ENCODE measurements at places on chromosomes 4 and X.

- no peak overlapping the region for H3K4me3 ChIP-seq
- DNase-seq, result peak; percentile 79
- peaks cover 7% of the 10 kb centered on the region for H3K27me3 ChIP-seq
Observed at GRCh38 chrX:109890910-109891502, 111.9 kb upstream of the TMEM164 start.

GRCh38 chrX:44542567-44543325 lies at the start of gene FUNDC1:
Gene FUNDC1, minus strand, starts transcription at chrX:44542859. Its CDS starts 27 bp downstream, at chrX:44542832.
- H3K27ac ChIP-seq, result peak within 1 kb of the TSS; percentile 86
- H3K4me3 ChIP-seq, result peak within 1 kb of the TSS; percentile 95
- H3K36me3 ChIP-seq, result peaks cover 17% of the 10 kb centered on the region
- peaks cover 27% of the 10 kb centered on the region for H3K4me1 ChIP-seq

- no peaks in the 10 kb centered on the region for H3K36me3 ChIP-seq
- no peak overlapping the region for H3K4me3 ChIP-seq
- no peak for DNase-seq
- no peak overlapping the region for H3K27ac ChIP-seq
- H3K4me1 ChIP-seq, result peaks cover 13% of the 10 kb centered on the region
- H3K27me3 ChIP-seq, result no peaks in the 10 kb centered on the region
Observed at GRCh38 chr4:2078584-2078983, 19.5 kb downstream of the NAT8L start.

- H3K27me3 ChIP-seq, result peaks cover 3% of the 10 kb centered on the region
- H3K4me3 ChIP-seq, result no peak overlapping the region
- H3K36me3 ChIP-seq, result peaks cover 26% of the 10 kb centered on the region
Observed at GRCh38 chr4:183329954-183330742, 7.9 kb upstream of the CLDN24 start.

DNA sequence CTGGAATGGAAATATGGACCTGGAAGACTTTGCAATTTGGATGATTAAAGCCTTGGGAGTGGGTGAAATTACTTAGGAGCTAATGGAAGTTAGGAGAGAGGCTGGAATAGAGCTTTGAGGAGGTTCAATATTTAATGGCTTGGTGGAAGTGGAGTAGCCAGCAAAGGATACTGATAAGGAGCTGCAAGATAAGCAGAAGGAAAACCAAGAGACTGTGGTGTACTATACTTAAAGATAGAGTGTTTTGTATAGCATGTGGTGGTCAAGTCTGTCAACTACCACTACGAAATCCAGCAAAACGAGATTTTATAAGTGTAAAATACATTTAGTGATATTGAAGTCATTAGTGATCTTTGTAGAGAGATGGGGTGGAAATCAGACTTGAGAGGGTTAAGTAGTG lies 54.0 kb upstream of the TMLHE start:
- no peaks in the 10 kb centered on the region for H3K27me3 ChIP-seq
- no peak overlapping the region for H3K4me3 ChIP-seq
- DNase-seq, result no peak
- H3K36me3 ChIP-seq, result peaks cover 2% of the 10 kb centered on the region

DNA sequence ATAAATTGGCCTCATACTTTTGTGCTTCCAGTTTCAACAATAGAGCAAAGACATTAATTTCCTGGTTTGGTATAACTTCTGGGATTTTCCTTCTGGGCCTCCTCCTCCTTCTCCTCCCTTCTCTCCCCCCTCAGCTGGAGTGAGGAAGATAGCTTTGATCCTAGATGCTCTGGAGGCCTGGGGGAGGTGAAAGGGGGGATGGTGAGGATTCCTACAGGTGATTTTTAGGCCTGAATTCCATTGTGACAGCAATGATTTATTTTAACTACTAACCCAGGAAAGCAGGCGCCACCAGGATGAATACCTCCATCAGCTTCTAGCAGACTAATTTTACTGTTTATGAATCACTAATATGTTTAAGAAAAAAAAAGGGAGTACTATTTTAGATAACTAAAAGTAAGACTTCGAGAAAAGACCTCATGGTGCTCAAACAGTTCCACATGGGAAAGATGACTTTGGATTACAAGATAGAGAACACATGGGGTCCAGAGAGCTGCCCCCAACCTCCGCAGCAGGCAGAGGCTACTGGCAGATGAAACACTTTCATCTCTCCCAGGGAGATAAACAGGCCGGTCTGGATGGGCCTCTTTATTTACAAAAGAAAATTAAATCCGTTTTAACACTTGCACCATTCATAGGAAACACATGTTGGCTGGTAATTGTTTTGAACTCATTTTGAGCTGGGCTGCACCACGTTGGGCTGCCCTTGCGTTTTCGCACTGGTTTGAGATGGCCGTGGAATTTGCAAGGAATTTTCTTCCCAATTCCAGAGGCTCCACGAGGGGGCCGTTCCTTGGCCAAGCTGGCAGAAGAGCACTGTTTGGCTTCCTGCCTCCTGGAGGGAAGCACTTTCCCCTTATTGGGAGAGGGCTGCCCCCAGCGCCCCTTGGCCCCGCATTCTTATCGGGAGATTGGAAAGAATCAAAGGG lies 125.1 kb upstream of the STX18 start:
- H3K4me1 ChIP-seq, result peaks cover 53% of the 10 kb centered on the region
- H3K27me3 ChIP-seq, result no peaks in the 10 kb centered on the region
- peak overlapping the region; percentile 54 for H3K4me3 ChIP-seq
- H3K36me3 ChIP-seq, result peaks cover 9% of the 10 kb centered on the region

- no peaks in the 10 kb centered on the region for H3K4me1 ChIP-seq
- H3K36me3 ChIP-seq, result peaks cover 4% of the 10 kb centered on the region
- DNase-seq, result no peak
- H3K4me3 ChIP-seq, result no peak overlapping the region
- H3K27ac ChIP-seq, result no peak overlapping the region
Observed at GRCh38 chr4:123966990-123967769, 570.6 kb downstream of the SPRY1 start.

DNA sequence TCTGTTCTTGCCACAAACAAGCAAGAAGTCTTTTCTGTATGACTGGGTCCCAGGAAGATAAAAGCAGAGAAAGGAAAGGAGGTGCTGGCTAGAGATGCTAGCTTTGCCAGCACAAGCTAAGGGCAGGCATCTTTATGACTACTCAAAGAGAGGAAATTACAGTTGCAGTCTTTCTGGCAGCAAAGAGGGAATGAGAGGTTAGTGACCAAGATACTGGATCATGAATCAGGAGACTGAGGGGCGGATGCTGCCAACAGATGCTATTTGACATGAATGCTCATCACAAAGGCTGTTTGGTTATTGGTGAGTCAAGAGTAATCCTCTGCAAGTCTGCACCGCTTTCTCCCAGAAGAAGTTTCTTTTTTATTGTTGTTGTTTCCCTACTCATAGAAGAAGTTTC lies 5.5 kb upstream of the XIAP start:
- H3K4me1 ChIP-seq, result peaks cover 32% of the 10 kb centered on the region
- no peak overlapping the region for H3K27ac ChIP-seq
- no peaks in the 10 kb centered on the region for H3K36me3 ChIP-seq
- no peak for DNase-seq
- no peaks in the 10 kb centered on the region for H3K27me3 ChIP-seq
- no peak overlapping the region for H3K4me3 ChIP-seq

DNA sequence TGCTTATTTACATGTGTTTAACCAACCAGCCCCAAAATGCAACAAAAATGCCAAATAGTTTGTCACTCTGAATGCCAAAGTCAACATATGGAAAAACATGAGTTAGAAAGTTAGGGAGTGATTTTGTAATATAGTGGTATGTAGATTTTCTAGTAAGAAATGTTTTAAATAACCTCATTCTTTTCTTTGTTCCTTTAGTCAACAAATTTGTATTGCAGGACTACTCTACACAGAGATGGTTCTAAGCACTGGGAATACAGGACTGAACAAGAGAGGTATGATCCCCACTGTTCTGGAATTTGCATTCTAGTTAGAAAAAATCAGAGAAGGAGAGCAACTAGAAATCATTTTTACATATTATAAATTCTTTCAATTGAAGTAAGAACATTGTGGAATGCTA lies 218.8 kb upstream of the ANXA10 start:
- H3K27ac ChIP-seq, result no peak overlapping the region
- H3K4me1 ChIP-seq, result no peaks in the 10 kb centered on the region
- no peaks in the 10 kb centered on the region for H3K36me3 ChIP-seq
- H3K4me3 ChIP-seq, result no peak overlapping the region

- H3K4me1 ChIP-seq, result peaks cover 7% of the 10 kb centered on the region
- no peak within 1 kb of the TSS for H3K4me3 ChIP-seq
- H3K27me3 ChIP-seq, result peaks cover 26% of the 10 kb centered on the region
- H3K27ac ChIP-seq, result no peak within 1 kb of the TSS
- DNase-seq, result no peak
- H3K36me3 ChIP-seq, result no peaks in the 10 kb centered on the region
Observed at GRCh38 chr4:105551965-105552746, at the start of gene ARHGEF38. Gene ARHGEF38, plus strand, starts transcription at chr4:105552620. Its CDS starts 146 bp downstream, at chr4:105552766.

- no peaks in the 10 kb centered on the region for H3K36me3 ChIP-seq
- H3K27ac ChIP-seq, result no peak overlapping the region
- H3K27me3 ChIP-seq, result peaks cover 12% of the 10 kb centered on the region
- peaks cover 7% of the 10 kb centered on the region for H3K4me1 ChIP-seq
- H3K4me3 ChIP-seq, result no peak overlapping the region
Observed at GRCh38 chrX:18668071-18668835, 3.7 kb downstream of the RS1 start.

GRCh38 chr4:134382478-134383227 lies 181.1 kb upstream of the PABPC4L start:
- H3K27ac ChIP-seq, result no peak overlapping the region
- no peaks in the 10 kb centered on the region for H3K36me3 ChIP-seq
- no peaks in the 10 kb centered on the region for H3K27me3 ChIP-seq
- no peaks in the 10 kb centered on the region for H3K4me1 ChIP-seq

- H3K36me3 ChIP-seq, result peaks cover 62% of the 10 kb centered on the region
- peak overlapping the region; percentile 60 for H3K27ac ChIP-seq
- H3K27me3 ChIP-seq, result no peaks in the 10 kb centered on the region
- H3K4me1 ChIP-seq, result no peaks in the 10 kb centered on the region
Observed at GRCh38 chr4:75655562-75655961, 17.6 kb downstream of the G3BP2 start.

DNA sequence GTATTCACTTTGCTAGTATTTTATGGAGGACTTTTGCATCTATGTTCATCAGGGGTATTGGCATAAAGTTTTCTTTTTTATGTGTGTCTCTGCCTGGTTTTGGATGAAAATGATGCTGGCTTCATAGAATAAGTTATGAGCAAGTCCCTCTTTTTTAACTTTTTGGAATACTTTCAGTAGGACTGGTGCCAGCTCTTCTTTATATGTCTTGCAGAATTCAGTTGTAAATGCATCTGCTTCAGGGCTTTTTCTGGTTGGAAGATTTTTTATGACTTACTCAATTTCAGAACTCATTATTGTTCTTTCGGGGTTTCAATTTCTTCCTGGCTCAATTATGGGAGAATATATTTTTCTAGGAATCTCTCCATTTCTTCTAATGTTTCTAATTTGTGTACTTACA lies 9.1 kb upstream of the CSN2 start:
- H3K4me3 ChIP-seq, result no peak overlapping the region
- H3K27ac ChIP-seq, result no peak overlapping the region
- H3K4me1 ChIP-seq, result peaks cover 6% of the 10 kb centered on the region
- DNase-seq, result no peak
- H3K27me3 ChIP-seq, result no peaks in the 10 kb centered on the region

GRCh38 chrX:15194146-15194545 lies 75.7 kb downstream of the ASB9 start:
- no peak for DNase-seq
- H3K27me3 ChIP-seq, result no peaks in the 10 kb centered on the region
- H3K36me3 ChIP-seq, result no peaks in the 10 kb centered on the region
- H3K4me3 ChIP-seq, result no peak overlapping the region

DNA sequence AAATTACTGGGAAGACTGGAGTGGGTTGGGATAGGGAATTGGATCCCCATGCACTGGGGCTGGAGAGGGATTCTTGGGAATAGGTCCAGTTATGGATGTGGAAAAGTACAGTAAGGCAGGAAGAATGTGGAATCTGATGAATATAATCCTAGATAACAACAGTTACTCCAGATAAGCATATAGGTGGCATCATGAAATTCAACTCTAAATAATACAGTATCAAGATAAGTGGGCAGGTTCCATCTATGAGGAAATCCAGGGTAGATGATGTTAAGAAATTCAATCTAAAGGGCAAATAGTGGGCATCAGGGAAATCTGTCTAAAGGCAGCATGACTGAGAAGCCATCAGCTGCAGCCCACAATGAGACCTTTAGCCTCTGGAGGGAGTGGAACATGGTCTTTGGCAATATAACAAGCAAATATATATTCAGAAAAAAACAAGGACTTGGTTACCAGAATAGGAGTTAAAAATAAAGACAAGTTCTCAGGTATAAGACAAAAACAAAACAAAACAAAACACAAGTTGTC lies 1.2 kb downstream of the DTHD1 start:
- no peaks in the 10 kb centered on the region for H3K27me3 ChIP-seq
- peaks cover 5% of the 10 kb centered on the region for H3K4me1 ChIP-seq
- no peaks in the 10 kb centered on the region for H3K36me3 ChIP-seq
- H3K27ac ChIP-seq, result no peak overlapping the region
- DNase-seq, result no peak

GRCh38 chrX:16472345-16472744 lies 177.6 kb upstream of the S100G start:
- H3K27ac ChIP-seq, result no peak overlapping the region
- DNase-seq, result no peak
- H3K27me3 ChIP-seq, result no peaks in the 10 kb centered on the region
- H3K36me3 ChIP-seq, result peaks cover 5% of the 10 kb centered on the region
- no peak overlapping the region for H3K4me3 ChIP-seq

DNA sequence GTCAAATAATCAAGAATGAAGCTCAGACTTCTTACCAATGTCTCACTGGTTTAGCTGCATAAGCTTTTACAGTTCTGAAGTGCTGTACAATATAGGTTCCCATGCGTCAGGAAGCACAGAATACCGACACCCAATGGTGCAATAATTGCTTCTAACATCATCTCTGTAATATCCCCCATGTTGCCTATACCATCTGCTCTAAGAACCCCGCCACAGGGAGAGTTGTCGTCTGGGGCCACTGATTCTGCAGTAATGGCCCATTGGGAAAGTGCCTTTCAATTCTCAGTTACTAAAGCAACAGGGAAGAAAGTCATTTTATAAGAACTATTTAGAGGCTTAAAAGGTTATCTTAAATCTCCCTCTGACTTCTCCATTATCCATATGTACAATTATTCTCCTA lies 94.9 kb downstream of the GLRA3 start:
- H3K36me3 ChIP-seq, result no peaks in the 10 kb centered on the region
- no peak overlapping the region for H3K27ac ChIP-seq
- no peak overlapping the region for H3K4me3 ChIP-seq
- H3K27me3 ChIP-seq, result no peaks in the 10 kb centered on the region

DNA sequence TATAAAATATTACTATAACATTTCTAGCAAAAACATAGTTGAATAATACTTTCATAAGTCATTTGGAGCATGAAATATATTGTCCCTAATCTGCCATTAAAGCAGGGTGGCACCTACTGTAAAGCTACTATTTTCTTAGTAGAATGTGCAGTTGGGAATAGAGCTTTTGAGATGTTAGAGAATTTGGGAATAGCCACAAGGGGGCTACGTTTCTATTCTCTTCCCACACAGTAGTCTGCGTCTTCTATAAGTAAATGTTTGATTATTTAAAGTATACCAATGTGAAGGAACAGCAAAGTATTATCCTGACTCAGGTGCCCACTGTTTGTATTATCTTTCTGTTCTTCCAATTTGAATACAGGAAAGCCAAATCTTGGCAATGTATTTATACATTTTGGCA lies 323.2 kb upstream of the GIMD1 start:
- H3K27me3 ChIP-seq, result no peaks in the 10 kb centered on the region
- no peaks in the 10 kb centered on the region for H3K36me3 ChIP-seq
- H3K4me3 ChIP-seq, result no peak overlapping the region
- no peak overlapping the region for H3K27ac ChIP-seq
- no peak for DNase-seq
- H3K4me1 ChIP-seq, result no peaks in the 10 kb centered on the region

Measured in nephron progenitor cell (in vitro differentiated cells).